ENCODE measurements at places on chromosomes 7 and 10. TPM values are rescaled to one million over a fixed set of nuclear protein-coding genes. Genes with fewer than 3 reads are reported as not detected.

DNA sequence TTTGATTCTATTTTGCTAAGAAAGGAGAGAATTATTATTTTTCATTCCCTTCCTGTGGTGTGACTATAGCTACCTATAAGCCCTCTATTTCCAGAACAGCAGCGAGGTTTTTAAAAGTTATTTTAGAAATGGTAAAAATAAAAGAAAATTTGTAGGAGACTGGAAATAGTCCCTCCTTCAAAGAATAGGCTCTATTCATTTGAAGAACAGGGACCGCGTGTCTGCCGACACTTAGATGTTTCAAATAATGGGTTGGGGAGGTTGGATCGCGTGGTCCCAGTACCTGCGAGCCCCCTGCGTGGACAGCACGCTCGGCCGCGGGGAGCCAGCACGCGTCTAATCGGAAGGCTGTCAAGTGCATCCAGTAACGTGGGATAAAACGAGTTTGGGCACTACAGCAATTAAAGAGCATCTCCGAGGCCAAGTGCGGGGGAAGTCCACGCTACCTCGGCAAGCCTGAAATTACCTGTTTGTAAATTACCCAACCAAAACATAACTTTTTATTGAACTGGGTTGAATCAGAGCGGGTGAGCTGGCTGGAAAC, 1.0 kb downstream of the CACNA2D1 start:
- DNase-seq: no peak

- DNase-seq: peak; percentile 28
These were observed 14.9 kb upstream of the COL13A1 start for GRCh38 chr10:69786791-69787190.

- DNase-seq: peak; percentile 7
These were observed 1085.9 kb downstream of the GATA3 start for GRCh38 chr10:9140373-9140772.

DNA sequence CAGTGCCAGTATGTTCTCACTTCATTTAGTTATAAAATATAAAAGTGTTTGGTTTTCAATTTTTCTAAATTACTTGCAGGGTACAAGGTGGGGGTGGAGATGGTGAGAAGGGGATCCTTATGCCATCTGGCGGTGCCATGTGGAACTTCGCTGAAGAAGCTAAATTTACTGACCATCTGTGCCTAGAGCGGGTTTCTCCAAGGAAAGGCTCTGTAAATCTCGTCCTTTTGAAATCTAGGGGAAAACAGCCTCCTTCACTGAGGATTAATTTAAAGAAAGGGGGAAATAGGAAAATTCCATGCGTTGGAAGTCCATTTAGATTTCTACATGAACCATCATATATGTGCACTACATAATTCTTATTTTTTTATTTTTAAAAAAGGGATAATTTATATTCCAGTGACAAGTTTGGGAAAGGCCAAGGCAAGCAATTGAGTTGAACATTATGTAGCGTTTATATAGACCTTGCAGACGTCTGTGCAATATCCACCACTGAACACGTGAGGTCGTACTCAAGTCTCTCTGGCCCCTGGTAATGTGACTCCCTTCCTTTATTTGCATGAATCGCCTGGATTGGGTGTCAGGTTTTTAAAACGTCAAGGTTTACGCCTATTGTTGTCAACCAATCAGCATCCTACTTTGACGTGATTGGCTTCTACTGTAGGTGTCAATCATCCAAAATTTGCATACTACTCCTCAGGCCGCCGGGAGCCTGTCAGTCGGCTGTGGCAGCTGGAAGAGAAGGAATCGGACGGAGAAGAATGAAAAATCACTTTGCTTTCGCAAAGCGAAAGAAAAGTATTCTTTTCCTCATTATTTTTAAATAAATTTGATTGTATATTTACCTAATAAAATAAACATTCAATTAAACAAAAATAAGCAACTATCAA, 297.1 kb upstream of the NFE2L3 start:
- peak; percentile 60 for DNase-seq

The SPDYE6 gene
- total RNA-seq: not detected

The CDH23 gene
- total RNA-seq: 0.06 TPM

The PROSER2 gene
- 6.9 TPM for total RNA-seq

All from LHCN-M2 (cell line).